ENCODE measurements at places on chromosomes 3 and 15. TPM values are rescaled to one million over a fixed set of nuclear protein-coding genes. Genes with fewer than 3 reads are reported as not detected.

DNA sequence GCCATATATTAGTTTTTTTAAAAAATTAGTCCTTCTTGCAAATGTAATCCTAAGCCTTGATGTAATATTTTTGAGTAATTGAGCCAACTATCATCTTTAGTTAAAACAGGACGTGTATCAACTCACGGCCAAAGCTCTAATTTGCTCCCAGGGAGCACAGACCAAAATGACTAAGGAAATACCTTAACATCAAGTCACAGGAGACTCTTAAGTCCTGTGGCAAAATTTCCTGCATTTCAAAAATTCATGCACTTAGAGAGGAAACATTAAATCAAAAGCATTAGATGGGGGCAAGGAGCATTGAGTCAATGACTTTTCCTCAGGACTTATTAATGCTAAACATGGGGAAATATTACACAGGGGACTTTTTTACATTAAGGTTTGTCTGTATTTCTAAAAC, 276.0 kb downstream of the MFSD1 start:
- DNase-seq = no peak

Gene ALG1L2
- not detected for polyA plus RNA-seq

Gene PARP16
- 5.3 TPM for polyA plus RNA-seq

Gene PLA2G4B
- polyA plus RNA-seq = 5.3 TPM

Gene CEP19
- polyA plus RNA-seq = 2.7 TPM
